Hematopoietic multipotent progenitor cell treated with erythropoietin and hydrocortisone succinate and interleukin-3 and kit ligand, for 15 days (in vitro differentiated cells): ENCODE measurements at places on chromosomes 12 and 14.

DNA sequence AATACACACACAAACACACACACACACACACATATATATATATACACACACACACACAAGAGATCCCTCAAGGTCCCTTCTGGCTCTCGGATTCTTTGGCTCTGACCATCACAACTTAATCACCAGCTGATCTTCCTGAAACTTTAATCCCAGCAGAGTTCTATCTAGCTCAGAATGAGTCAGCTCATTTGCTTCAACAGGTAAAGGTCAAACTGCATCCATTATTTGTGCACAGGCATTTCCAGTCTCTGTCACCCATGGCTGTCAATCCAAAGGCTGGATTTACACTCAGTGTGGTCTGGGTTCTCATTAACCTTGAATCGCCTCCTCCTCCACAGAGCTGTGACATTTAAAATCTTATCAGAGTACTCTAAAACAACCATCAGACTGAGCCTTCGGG, 113.3 kb upstream of the TMPO start:
- no peak for DNase-seq

DNA sequence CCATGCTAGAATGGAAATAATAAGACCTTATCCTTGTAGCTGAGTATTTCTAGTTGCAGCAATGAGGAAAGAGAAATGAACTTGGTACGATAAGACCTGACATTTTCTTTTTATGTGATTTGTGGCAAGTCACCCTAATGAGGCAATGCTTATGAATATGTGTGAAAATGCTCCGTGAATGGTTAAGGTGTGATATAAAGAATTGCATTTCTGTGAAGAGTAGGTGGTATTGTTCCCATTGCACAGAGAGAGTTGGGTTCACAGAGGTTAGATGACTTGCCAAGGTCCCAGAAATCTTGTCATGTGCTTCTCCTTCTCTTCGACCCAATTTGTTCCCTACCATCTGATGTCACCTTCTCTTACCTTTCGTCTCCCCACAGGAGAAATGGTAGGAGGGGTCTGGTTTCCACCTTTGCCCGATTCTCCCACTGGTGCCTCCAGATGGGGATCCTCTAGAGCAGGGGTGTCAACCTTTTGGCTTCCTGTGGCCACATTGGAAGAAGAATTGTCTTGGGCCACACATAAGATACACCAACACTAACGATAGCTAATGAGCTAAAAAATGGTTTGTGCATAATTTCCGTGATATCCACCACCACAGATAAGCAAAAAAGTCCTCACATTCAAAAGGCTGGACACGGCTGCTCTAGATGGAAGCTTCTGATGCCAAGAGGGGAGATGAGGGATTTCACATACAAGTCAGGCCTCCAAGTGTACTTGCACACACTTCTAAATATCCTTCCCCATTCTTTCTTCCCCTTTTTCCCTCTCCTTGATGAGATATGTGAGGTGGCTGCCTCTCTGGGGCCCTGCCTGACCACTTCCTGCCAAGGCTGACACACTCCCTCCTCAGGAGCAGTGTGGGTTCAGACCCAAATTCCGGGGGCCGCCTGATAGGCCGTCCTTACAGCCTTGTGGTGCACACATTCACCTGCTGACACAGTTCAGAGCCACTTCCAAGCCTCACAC, 96.1 kb downstream of the PLXNC1 start:
- no peak for DNase-seq

DNA sequence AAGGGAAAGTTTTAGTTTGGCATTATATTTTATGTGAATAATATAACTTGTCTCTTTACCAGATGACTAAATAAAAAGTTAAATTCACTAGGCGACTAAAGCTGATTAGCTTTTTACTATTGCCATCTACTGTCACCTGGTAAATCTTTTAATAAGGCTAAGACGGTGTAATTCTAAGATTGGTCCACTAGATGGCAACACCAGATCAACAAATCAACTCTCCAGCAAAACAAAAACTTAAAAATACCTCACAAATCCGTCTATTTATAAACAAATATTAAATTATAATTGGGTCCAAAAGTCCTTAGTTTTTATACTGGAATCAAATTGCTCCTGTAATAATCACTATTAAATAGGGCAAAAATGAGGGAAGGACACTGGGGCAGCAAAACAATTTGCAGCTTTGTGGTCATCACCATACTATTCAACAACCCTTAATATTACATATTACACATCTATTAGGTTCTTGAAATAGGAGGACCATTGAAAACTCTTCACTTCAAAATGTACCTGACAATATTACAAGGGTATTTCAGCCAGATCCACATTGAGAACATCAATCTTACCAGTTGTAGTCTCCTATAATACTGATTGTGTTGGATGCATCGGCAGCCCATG, 47.9 kb downstream of the GALC start:
- peak; percentile 74 for DNase-seq

DNA sequence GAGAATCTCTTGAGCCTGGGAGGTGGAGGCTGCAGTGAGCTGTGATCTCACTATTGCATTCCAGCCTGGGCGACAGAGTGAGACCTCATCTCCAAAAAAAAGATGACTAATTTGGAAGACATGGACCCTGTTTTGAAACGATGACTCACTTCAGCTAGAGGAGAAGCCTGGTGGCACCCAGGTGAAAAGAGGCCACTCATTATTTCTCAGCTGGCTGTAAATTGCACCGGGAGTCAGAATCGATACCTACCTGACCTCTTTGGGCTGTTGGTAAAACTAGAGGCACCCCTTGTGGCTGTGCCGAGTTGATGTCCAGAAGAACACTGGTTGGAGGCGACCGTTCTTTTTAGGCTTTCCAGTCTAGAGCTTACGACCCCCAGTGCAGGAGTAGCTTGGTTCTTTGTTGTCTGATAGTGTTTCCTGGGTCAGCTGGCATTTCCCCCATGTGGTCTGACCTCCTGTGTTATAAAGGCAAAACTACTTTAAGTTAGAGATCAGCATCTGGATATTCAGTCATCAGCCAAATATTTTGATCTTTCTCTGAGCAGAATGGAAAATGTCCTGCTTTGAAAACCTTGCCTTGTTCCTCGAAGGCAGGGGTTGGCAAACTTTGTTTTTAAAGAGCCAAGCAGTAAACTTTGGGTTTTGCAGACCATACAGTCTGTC, 93.2 kb downstream of the CHST11 start:
- DNase-seq: no peak

GRCh38 chr14:76782885-76783566, 21.8 kb downstream of the VASH1 start:
- DNase-seq: no peak

GRCh38 chr12:120468325-120468820, 1.2 kb downstream of the SRSF9 start:
- no peak for DNase-seq

DNA sequence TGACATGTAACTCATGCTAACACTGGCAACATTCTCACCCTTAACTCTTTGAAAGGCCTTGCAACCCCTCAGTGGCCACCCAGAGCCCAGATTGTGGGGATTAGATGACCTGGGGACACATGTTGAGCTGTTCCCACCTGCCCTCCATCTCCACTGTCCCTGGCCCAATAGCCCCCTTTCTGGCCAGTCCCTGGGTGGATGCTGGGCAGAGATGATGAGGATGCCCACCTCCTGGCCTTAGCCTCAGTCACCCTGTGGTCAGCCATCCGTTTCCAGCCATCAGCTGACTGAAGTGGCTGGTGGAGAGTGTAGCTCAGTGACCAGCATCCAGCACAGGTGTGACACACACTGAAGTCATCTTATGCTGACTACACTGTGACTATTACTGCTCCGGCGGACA, 4.7 kb downstream of the ANHX start:
- DNase-seq: no peak

DNA sequence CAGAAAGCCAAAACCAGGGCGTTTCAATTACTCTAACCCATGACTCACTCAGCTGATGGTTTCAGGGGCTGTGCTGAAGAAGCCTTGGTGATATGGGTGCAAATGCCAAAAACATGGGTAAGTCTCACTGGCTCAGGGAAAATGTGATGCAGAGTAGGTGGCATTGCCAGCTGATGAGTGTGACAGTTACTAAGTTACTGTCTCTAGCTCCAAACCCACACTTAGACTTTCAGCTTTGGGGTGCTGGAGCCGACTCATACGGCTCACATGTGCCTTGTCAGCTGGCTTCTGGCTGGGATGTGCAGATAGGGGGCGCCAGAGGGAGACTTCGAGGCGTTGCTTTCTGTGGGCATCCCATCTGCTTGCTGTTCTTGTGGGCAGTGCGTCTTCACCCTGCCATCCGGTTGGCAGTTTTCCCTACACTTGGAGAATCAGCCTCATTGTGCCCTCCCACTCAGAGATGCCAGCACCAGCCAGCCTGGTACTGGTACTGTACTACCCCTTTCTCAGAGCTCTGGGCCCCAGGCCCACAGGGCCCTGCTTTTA, 11.1 kb upstream of the KRT7 start:
- DNase-seq: peak; percentile 32

GRCh38 chr14:79584679-79585078, 626.6 kb downstream of the DIO2 start:
- DNase-seq: no peak

- DNase-seq: no peak
These were observed 48.8 kb upstream of the PAPLN start for GRCh38 chr14:73188501-73188911.
